ENCODE measurements at places on chromosomes 1 and 21.

DNA sequence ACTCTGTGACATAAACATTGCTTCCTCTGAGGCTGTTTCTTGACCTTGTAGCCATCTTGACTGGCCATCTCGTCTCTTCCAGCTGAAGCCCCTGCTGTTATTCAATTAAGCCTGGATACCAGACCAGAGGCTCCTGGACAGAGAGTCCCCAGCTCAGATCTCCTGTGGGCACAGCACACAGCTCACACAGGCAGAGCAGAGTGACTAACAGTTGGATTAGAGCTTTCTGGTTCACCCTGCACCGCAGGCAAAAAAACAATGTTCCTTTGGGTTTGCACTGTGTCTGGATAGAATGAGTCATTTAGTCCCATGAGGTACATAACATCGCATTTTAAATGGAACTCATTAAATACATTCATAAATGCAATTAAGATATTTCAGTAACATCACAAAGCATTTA, 33.4 kb upstream of the USH2A start:
- DNase-seq = no peak

GRCh38 chr1:200665861-200666260, 3.8 kb downstream of the DDX59 start:
- DNase-seq = no peak

DNA sequence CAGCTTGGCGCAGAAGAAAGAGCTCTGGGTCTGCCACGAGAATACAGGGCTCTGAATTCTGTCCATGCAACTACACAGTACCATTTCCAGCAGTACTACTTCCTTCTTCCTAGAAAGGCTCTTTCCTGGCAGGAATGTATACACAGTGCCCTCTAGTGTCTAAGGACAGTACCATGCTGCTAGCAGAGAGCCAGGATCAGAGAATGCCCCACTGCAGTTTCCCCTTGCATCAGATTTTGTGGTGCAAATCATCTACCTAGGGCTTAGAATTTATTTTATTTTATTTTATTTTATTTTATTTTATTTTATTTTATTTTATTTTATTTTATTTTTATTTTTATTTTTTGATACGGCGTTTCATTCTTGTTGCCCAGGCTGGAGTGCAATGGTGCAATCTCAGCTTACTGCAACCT, 50.8 kb downstream of the PAX7 start:
- DNase-seq = no peak

- DNase-seq = no peak
Observed at GRCh38 chr1:160399544-160400222, 681 bp upstream of the VANGL2 start.

GRCh38 chr21:41466024-41466820, 40.2 kb downstream of the MX1 start:
- no peak for DNase-seq

GRCh38 chr1:200638073-200638472, 17.5 kb upstream of the KIF14 start:
- DNase-seq = no peak

- no peak for DNase-seq
Observed at GRCh38 chr1:14952626-14953314, 200.8 kb upstream of the TMEM51 start.

DNA sequence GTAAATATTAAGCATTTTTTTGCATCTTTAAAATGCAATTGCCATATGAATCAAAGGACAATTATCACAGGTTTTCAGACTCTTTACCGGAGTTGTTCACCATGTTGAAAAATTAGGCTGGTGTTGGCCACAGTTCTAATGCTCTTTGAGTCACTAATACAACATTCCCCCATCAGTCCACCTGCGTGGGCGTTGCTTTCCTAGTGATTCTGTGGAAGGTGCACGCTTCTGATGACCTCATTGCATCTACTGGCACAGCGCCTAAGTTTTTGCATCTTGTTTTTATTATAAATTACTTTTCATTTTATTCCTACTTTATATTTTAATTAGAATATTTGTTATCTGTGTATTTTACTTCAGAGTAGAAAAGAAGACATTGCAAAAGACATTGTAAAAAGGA, 4.7 kb upstream of the F5 start:
- no peak for DNase-seq

DNA sequence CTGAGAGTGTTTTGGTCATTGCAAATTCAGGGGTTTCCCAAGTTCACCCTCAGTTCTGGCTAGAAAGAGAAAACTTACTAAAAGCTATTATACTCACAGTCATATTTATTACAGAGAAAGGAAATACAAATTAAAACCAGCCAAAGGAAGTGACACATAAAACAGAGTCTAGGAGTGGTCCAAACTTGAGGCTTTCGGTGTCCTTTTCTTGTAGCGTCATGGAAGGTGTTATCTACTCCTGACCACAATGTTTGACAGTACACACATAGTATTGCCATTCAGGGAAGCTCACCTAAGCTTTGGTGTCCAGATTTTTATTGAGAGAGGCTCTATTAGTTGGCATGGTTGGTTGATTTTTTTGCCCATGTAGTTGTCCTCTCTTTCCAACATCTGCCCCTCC, 59.0 kb downstream of the SLC35A3 start:
- DNase-seq = no peak

DNA sequence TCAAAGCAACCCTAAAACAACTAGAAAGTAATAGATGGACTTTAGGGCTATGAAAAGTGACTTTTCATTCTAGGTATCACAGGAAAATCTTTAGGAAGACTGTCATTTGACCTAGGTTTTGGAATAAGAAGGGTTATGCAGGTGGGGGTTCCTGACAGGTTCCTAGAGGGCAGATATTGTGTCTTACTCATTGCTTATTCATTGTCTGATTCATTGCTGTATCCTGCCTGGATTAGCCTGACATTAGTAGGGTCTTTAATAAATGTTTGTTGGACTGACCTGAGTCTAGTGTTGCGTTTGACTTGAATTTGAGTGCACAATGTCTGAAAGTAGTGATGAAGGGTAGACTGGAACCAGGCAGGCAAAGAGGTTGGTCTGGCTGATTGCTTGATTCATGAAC, 6.0 kb downstream of the FNBP1L start:
- DNase-seq = no peak

DNA sequence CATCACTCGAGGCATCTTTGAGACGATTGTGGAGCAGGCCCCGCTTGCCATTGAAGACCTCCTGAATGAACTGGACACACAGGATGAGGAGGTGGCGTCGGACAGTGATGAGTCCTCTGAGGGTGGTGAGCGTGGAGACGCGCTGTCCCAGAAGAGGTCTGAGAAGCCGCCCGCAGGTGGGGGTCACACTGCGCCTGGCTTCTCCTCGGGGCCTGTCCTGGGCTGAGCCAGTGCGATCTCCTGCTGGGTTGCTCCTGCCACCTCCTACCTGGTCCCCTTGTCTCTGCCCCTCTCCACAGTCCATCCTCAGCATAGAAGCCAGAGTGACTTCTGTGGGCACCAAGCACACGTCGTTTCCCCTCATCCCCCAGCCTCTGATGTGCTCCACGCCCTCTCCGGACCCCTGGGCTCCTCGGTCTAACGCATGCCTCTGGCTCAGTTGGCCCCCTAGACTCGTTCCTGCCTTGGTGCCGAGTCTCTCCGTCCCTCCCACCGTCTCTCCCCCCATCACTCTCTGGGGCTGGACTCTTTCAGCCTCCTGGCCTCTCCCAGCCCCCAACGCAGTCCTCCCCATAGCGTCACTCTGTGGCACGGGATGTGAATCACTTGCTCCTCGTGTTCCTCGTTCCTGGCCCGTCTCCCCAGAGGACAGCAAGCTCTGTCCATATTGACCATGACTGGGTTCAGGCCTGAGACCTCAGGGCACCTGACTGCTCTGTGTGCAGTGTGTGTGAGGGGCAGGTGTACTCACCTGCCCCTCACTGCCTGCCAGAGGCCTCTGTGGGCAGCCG, 8.7 kb downstream of the RRP1 start:
- DNase-seq = no peak

- no peak for DNase-seq
Observed at GRCh38 chr1:239795304-239795703, 296.4 kb upstream of the FMN2 start.

All from stimulated activated CD8-positive, alpha-beta memory T cell treated with anti-CD3 and anti-CD28 coated beads, Interleukin-7, amount 100 ng/mL, for 48 hours (primary cell).